ENCODE measurements at places on chromosomes 2 and 18.

DNA sequence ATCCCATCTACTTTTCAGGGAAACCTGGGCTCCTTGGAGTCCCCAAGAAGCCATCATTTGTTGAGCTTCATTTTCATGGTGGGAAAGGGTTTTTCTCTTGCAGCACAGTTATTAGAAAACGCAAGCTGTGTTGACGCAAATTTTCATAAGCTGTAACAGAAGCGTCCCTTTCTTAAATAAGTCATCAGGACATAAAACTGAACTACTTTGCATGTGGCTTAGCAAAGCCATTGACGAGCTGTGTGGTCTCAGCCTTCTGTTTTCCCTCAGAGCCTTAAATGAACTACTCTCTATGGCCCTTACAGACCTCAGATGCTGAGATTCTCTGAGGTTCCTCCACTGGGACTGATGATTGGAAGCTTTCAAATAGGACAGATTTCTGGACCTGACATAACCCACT, 85.1 kb downstream of the ARL4C start:
- DNase-seq = no peak

DNA sequence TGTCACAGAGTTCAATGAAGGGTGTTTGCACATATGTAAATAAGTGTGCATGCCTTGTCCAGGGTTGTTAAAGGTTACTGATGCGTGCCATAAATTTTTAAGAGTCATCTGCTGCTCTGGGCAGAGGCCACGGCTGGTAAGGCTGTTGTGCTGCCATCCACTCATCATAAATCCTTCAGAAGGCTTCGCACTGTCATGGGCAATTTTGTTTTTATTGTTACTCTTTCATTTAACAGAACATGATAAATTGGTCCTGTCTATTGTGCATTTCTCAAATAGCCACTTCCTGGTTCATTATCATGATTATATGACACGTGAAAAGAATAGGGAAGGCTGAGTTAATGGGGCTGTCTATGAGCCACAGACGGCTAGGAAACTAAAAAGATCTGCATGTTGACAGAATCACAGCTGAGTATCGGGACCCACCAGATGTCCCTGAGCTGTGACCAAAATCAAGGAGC, 634.3 kb upstream of the SOX11 start:
- DNase-seq = no peak

DNA sequence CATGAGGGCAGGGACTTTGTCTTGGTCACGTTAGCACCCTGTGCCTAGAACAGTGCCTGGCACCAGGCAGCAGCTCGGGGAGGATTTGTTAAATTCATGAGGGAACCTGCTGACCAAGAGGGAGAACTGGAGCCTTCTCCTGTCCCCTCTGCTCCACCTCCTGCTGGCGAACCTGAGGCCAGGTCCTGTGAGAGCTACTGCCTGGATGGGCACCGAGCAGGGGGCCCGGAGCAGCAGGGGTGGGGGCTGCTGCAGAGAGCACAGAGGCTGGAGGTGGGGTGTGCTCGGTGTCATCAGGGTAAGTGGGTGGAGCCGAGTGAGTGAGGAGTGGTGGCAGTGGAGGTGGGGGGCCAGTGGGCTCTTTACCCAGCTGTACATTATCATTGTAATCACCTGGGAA, 52.1 kb upstream of the FAHD2A start:
- no peak for DNase-seq

DNA sequence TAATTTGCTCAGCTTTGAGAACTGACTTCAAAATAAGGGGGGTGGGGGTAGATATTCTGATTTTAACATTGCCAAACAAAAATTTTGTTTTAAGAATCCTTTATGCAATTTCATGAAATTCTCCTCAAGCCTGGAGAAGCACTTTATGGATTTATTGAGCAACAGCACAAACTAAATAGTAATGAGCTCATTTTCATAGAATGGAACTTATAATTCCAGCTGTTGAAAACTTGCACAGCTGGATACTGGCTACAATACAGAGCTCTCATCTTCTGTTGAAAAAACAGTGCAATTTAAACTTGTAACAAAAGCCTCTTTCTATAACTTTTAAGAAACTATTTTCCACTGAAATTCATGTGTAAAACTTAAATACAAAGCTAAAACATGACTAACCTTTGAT, 137.6 kb upstream of the FN1 start:
- no peak for DNase-seq

DNA sequence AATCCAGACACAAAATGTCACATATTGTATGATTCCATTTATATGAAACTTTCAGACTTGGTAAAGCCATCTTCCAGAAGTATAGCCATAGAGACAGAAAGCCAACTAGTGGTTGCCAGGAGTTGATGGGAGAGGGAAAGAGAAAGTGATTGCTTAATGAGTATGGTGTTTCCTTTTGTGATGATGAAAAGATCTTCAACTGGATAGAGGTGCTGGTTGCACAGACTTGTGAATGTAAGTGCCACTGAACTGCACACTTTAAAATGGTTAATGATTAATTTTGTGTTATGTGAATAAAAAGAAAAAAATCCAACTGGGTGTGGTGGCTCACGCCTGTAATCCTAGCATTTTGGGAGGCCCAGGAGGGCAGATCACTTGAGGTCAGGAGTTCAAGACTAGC, 135.3 kb upstream of the SLC1A4 start:
- no peak for DNase-seq

DNA sequence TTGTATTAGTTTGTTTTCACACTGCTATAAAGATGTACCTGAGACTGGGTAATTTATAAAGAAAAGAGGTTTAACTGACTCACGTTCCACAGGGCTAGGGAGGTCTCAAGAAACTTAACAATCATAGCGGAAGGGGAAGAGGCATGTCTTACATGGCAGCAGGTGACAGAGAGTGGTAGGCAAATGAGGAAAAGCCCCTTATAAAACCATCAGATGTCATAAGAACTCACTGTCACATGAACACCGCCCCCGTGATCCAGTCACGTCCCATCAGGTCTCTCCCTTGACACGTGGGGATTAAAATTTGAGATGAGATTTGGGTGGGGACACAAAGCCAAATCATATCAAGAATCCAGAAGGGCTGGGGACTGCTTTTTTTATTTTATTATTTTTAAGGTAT, 120.0 kb downstream of the GALNT14 start:
- DNase-seq = no peak

DNA sequence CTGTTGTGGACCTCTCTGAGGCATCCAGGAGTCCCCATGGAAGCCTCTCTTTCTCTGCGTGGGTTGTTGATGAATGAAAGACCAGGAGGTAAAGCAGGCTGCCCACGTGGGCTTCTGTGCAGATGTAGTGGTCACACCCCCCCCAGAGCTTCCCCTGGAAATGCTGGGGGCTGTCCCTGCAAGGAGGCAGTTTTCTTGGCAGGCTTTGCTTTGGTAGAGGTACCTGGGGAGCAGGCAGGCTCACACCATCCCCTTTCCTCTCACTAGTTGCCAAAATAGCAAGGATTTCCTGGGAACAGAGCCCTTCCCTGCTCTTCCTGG, 97.6 kb upstream of the MAP3K20 start:
- DNase-seq = no peak

DNA sequence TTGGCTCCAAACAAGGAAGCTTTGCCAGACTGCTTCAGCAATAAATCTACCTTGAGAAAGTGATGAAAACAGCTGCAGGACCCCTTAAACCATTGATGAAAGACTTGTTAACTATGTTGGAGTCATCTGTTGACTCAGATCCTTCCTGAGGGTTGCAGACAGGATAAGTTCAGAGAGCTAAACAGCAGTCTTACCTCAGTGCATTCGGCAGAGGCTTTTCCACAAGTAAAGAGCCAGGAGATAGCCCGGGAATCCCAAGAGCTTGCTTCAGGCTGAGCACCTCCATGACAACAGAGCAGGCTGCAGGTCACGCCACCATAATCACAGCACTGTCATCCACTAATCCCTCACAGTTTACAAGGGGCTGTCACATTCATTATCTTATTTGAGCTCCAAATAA, 23.7 kb downstream of the KIAA2012 start:
- no peak for DNase-seq

GRCh38 chr2:146438246-146438645, 1406.6 kb upstream of the ACVR2A start:
- DNase-seq = no peak

GRCh38 chr18:67145586-67146292, 370.8 kb downstream of the DSEL start:
- no peak for DNase-seq

GRCh38 chr2:72924353-72925240, 7.3 kb downstream of the EMX1 start:
- DNase-seq = no peak

Measured in stimulated activated CD8-positive, alpha-beta memory T cell treated with anti-CD3 and anti-CD28 coated beads, Interleukin-2, amount 100 ng/mL, for 48 hours (primary cell).